ENCODE measurements at places on chromosomes 5 and 9. TPM values are rescaled to one million over a fixed set of nuclear protein-coding genes. Genes with fewer than 3 reads are reported as not detected.

- no peak overlapping the region for H3K27ac ChIP-seq
- H3K27me3 ChIP-seq: no peaks in the 10 kb centered on the region
- peaks cover 23% of the 10 kb centered on the region for H3K4me1 ChIP-seq
- no peak for DNase-seq
These were observed 57.4 kb downstream of the SCAI start for GRCh38 chr9:125085703-125086477.

DNA sequence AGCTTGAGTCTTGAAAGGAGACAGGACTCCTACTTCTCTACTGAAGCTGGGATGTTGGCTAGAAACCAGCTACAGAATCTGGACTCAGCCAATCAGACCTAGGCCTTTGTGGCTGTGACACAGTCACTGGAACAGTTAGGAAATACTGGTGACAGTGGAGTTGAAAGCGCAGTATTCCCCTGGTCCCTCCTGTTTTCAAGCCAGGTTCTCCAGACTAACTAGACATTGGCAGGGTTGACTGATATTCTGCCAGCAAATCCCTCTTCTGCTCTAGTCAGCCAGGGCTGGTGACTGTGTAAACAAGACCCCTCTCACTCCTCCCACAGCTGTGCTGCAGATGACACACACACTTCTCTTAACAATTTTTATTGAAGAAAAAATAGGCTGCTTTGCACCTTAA lies 8.7 kb downstream of the SHROOM1 start:
- H3K27ac ChIP-seq: no peak overlapping the region
- H3K36me3 ChIP-seq: peaks cover 4% of the 10 kb centered on the region
- DNase-seq: no peak
- H3K27me3 ChIP-seq: peaks cover 8% of the 10 kb centered on the region
- no peak overlapping the region for H3K4me3 ChIP-seq

DNA sequence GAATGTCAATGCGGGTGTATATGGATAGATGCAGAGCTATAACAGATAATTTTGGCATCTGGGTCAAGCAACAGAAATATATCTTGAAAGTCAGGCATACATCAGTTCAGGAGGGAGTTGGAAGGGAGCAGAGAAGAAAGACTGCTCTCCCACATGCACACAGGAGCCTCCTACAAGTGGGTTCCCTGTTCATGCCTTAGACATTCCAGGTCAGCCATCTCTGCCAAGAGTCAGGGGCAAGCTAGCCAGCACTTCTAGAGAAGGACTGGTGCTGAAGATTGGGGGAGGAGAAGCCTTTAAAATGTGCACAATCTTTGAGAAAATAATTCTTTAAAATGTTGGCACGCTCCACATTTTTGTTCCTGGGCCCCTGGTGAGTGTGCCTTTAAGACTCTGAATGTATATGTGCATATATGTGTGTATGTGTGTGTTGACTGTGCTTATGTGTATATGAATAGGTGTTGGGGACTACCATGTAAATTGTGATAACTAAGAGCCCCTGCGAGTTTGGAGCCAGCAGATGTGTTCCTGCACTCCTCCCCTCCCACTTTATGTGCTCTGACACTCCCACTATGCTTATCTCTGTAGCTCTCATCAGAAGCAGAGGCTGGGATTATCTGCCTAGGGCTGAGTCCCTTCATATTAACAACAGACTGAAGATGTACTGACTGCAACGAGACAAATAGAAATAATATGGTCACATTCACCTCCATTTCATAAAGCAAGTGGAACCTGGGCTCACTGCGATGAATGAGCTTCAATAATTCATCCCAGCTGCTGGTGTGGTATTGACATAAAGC lies 21.5 kb upstream of the DELE1 start:
- no peak overlapping the region for H3K27ac ChIP-seq
- no peak overlapping the region for H3K4me3 ChIP-seq
- no peak for DNase-seq
- H3K4me1 ChIP-seq: no peaks in the 10 kb centered on the region
- no peaks in the 10 kb centered on the region for H3K36me3 ChIP-seq
- H3K27me3 ChIP-seq: no peaks in the 10 kb centered on the region

The SLC4A9 gene
- total RNA-seq: 0.44 TPM
